Stimulated activated naive CD8-positive, alpha-beta T cell treated with anti-CD3 and anti-CD28 coated beads, Interleukin-15, Interleukin-2, amounts not matched to agents 100 U/mL and 50 U/mL, for 24 hours (primary cell): ENCODE measurements at places on chromosomes 13 and 19.
A peak's percentile ranks its signal among the peaks of the same experiment; 100 is the strongest.

DNA sequence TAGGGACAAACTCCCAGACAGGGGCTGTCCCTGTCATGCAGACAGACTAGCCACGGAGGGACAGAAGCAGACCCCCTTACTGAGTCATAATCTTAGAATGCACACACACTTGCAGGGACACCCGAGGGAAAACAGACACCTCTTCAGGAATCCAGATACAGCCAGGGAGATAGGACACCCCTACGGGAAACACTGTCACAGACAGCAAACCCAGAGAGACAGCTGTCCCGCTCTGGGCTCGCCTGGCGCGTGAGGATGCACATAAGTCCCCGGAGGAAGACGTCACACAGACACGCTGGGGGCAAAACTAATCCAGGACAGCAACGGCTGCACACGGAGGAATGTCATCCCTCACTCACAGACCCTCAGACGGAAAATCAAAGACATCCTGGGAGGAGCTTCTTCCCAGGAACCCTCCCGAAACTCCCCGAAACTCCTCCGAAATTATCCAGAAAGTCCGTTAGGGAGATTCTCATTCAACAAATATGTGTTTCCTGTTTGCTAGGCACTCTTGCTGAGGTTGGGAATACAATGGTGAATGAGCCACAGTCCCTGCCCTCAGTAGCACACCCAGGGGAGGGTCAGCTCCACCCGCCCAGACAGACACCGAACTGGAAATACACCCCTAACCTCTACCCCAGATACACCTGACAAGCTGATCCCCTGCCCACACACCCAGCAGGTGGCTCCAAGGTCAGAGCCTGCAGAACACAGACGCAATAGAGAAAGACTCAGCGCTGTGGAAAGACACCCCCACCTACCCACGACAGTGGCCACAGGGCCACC, 15.2 kb upstream of the TOMM40 start:
- DNase-seq: no peak

DNA sequence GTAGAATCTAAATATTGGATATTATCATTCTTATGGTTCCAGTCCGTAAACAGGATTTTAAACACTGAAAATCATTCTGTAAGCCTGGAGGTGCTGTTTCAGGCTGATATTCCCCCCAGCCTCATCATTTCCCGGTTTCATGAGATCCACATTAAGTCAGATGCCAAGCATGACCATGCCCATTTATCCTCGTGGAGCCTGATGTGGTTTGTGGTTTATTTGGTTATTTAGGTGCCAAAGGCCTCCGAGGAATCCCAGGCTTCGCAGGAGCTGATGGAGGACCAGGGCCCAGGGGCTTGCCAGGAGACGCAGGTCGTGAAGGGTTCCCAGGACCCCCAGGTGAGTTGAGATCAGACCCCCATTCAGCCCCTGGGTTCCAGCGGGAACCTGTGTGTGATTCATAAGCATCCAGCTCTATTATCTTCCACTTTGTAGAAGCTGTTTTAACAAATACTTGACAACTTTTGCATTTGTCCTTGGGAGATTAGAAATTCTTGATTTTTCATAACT, 92.5 kb downstream of the RAB20 start:
- no peak for DNase-seq

GRCh38 chr19:4519521-4520277, 1.4 kb upstream of the PLIN4 start:
- no peak for DNase-seq

DNA sequence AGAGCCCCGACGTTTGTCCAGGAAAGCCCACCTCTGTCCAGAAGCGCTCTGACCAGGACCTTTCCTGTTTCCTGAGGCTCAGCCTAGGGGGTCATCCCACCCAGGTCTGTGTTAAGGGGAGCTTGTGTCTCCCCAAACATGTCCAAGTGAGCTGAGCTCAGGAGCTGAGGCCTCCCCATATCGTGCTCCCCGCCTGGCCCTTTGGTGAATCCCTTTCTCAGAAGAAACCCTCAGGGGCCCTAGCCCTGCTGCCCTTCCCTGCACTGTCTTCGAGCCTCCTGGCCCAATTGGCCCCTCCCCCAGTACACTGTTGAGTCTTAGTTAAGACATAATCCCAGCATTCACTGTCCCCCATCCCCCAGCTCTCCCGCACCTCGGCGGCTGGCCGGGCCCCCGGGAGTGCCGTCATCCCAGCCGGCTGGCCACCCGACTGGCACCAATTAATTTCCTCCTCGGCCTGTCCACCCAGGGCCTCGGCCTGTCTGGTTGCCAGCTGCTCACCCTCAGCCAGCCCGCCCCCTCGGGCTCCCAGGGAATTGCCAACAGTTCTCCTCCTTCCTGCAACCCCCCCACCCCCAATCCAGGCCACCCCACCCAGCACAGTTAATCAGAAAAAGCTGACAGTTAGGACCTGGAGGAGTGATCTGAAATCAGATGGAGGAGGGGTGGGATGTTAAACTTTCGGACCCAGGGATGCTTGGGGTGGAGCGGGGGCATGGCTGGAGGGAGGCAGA, 13.6 kb downstream of the IER2 start:
- DNase-seq: peak; percentile 67

DNA sequence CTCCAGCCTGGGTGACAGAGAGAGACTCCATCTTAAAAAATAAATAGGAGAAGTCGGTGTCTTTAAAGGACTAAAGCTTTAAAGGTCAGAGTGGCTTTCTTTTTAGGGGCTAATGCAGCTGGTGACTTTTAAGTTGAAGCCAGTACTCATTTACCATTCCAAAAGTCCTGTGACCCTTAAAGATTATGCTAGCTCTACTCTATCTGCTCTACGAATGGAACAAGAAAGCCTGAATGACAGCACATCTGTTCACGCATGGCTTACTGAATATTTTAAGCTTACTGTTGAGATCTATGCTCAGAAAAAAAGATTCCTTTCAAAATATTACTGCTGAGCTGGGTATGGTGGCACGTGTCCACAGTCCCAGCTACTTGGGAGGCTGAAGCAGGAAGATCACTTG, 16.4 kb downstream of the TDRD12 start:
- no peak for DNase-seq

- DNase-seq: no peak
Measured at GRCh38 chr13:21123956-21124355, 52.4 kb downstream of the SKA3 start.

GRCh38 chr13:75934889-75935288, 298.8 kb downstream of the LMO7 start:
- DNase-seq: no peak

GRCh38 chr13:114115191-114115671, 17.2 kb downstream of the RASA3 start:
- DNase-seq: peak; percentile 54

- no peak for DNase-seq
Measured at GRCh38 chr13:33307843-33308242, 22.3 kb upstream of the STARD13 start.

GRCh38 chr19:46210669-46211068, 18.9 kb upstream of the IGFL1 start:
- DNase-seq: no peak

DNA sequence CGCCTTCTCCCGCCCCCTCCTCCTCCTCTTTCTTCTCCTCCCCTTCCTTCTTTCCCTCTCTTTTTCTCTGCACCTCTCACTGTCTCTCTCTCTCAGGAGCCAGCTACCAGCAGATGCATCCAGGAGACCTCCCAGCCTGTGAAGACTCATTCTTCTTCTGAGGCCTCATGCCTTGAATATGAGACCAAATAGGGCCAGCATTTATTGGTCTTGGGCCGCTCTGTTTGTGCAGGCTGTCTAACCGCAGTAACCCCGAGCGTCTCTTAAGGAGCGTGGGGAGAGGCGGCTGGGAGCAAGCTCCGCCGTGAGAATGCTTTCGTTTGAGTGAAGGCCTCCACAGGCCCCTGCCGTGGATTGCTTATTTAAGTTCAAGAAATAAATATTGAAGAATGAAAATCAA, 167.0 kb downstream of the NUFIP1 start:
- DNase-seq: no peak

GRCh38 chr19:1685046-1685445, 32.6 kb upstream of the TCF3 start:
- no peak for DNase-seq

DNA sequence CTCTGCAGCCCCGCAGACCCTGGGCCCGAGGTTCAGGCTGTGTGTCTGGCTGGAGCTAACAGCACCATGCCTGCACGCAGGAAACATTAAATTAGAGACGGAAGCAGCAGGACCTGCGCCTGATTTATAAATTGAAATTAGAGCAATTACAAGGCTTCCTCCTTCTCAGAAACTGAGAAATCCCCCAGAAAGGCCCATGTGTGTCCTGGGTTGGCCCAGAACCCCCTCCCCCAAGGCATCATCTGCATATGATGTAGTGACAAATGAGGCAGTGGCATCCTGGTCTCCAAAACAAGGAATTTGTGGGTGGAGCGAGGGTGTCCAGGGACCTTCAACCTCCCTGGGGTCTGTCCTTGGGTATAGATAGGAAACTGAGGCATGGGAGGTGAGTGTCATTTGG, 27.2 kb upstream of the SEMA6B start:
- DNase-seq: no peak

DNA sequence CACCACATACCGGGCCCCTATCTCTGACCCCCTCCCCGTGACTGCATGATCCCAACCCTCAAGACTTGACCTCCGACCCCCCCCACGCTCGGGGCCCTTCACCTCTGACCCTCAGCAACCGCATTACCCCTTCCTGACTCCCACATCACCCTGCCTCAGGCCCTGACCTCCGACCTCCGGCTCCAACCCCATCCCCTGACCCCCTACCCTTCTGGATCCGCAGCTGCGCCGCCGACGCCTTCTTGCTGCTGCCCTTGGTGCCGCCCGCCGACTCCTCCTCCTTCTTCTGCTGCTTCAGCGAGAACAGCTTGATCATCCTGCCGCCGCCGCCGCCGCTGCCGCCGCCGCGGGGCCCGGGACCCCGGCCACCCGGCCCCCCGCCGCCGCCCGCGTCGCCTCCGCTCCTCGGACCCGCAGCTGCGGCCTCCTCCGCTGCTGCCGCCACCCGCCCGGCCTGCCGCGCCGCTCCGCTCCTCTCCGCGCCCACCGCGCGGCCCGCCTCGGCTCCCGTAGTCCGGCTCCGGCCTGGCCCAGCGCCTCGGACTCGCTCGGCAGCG, at the start of gene UBE2M:
TSS of gene UBE2M (minus strand) at position 546 of the 557 bp plus-strand sequence. CDS start at position 316, 230 bp downstream.
- no peak for DNase-seq

DNA sequence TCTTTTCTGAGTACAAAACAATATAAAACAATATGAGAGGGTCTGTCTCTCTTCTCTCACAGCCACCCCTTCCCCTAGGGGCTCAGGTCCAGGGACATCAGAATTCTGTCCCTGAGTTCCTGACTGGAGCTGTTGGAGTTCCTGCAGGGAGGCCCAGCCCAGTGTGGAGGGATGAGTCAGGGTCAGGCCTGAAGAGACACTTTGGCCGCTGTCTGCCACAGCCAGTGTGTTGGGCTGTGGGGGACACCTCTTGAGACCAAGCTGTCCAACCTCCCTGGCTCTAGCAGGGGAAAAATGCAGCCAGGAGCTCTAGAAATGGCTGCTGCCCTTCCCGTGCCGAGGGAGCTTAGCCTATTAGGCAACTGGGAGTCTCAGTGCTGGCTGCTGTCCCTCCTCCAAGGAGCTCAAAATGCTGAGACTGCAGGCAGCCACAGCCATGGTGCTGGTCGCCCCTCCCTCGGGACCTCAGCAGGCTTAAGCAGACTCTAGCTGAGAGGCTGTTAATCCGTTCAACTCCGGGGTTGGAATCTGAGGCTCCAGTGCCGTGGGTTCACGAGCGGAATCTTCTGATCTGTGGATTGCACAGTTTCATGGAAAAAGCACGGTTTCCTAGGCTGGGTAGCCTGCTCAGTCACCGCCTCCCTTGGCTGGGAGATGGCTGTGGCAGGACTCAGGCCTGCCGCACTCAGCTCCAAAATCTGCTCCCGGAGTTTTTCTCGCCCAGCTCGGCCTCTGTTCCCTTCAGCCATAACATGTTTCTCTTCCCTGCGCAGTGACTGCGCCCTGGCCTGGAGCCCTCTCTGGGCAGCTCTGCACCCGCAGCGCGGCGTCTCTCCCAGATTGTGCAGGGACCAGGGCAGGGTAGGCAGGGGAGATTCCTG, 3.8 kb upstream of the ZNF626 start:
- no peak for DNase-seq

- no peak for DNase-seq
Measured at GRCh38 chr13:73580513-73581267, 521.9 kb downstream of the KLF5 start.

- DNase-seq: peak; percentile 79
Measured at GRCh38 chr19:48249502-48250014, 6.2 kb downstream of the CARD8 start.

DNA sequence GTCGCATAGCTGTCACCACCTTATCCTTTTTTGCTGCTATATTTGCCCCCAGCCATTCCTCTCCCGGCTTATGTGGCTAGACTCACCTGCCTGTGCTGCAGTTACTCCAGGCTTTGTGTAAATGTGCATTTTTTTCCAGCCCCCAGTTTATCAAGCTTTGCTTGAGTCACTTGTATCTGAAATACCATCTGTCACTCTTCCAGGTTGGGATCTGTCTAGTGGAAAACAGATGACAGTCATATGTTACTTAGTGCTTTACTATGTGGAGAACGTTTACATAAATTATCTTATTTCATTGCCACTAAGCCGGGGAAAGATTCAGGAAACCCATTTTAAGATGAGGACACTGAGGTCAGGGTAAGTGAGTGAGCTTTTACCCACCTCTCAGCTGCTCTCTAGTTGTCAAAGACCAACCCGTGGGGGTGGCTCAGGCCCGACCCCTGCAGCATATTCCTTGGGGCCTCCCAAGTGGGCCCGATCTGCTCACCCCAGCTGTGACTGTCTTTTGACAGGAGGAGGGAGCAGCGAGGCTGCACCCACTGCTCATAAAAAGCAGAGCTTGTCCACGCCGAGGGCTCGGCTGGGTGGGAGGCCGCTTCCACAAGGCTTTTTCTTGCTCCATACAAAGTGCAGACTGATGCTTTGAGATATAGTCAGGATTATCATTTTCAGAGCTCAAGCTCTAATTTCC, 7.2 kb downstream of the GJB2 start:
- DNase-seq: no peak

DNA sequence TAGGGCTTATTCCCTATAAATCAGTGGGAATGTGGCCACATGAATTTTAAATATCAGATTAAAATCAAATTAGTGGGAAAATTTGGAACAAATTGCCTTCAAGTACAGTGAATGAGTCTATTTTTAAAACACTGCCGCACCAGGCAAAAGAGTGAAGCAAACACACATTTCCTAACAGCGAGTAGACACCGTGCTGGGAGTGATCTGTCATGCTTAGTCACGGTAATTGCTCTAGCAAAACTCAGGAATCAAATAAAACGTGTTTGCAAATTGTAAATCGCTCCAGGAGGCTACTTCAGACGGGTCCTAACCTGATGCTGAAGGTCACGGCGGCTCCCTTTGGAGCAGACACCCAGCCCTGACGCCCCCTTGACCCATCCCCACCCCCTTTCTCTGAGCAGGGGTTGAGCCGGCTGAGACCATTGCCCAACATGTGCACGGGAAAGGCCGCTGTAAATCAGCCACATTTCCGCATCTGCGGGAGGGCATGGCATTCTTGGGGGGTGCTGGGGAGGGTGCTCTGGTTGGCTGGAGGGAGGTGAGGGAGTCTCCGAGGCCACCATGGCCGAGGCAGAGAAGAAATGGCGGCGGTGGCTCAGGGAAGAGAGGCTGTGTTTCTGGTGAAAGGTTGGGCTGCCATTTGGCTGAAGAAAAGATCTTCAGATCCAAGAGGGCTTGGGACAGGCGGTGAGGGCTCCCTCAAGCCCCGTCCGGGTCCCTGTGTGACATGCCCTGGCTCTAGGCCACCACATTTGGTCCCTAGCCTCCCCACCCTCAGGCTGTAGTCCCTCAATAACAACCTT, 8.9 kb downstream of the CEBPA start:
- DNase-seq: no peak
